Metanephros (tissue), 2 donors: ENCODE measurements at places on chromosomes 4 and X. TPM values are rescaled to one million over a fixed set of nuclear protein-coding genes. Genes with fewer than 3 reads are reported as not detected.

The RBPJ gene
- total RNA-seq: 77.9 TPM

The VCX3A gene
- not detected for total RNA-seq

The TMSB15C gene
- total RNA-seq: 7.9 TPM

The ARSD gene
- 73.9 TPM for total RNA-seq

The PGAM4 gene
- total RNA-seq: not detected

The NCAPG gene
- 12.6 TPM for total RNA-seq

The MED28 gene
- 32.6 TPM for total RNA-seq

The NMU gene
- total RNA-seq: 5.1 TPM

The GAGE12H gene
- not detected for total RNA-seq

The ARMCX4 gene
- 16.4 TPM for total RNA-seq
